Hematopoietic multipotent progenitor cell treated with erythropoietin and hydrocortisone succinate and interleukin-3 and kit ligand, for 15 days (in vitro differentiated cells): ENCODE measurements at places on chromosomes 11 and 22.

- DNase-seq: no peak
These were observed 50.5 kb upstream of the ZBED5 start for GRCh38 chr11:10908215-10908951.

- DNase-seq: no peak
These were observed 73.1 kb upstream of the INCENP start for GRCh38 chr11:62050716-62051115.

- peak; percentile 32 for DNase-seq
These were observed 4.4 kb downstream of the SLC2A11 start for GRCh38 chr22:23862103-23862502.

- DNase-seq: no peak
These were observed 2.9 kb downstream of the BCR start for GRCh38 chr22:23183061-23183698.

- no peak for DNase-seq
These were observed 134.6 kb downstream of the CHST1 start for GRCh38 chr11:45530776-45531175.

GRCh38 chr22:23858484-23858815 is 775 bp downstream of the SLC2A11 start:
- no peak for DNase-seq

GRCh38 chr11:101803651-101804050 is 111.2 kb upstream of the CEP126 start:
- no peak for DNase-seq

DNA sequence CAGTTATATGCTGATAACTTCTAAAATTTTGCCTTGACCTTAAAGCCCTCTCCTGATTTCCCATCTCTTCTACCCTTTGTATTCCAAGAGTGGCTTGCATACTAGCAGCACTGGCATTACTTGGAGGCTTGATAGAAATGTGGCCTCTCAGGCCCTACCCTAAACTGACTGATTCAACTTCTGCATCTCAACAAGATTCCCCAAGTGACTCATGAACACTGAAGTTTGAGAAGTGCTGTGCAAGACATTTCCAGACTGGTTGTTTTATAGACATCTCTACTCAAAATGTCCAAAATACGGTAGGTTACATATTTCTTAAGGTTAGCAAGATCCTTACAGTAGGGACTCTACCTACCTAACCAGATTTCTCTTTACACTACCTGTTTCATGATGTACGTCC is 48.6 kb downstream of the SESN3 start:
- DNase-seq: no peak

DNA sequence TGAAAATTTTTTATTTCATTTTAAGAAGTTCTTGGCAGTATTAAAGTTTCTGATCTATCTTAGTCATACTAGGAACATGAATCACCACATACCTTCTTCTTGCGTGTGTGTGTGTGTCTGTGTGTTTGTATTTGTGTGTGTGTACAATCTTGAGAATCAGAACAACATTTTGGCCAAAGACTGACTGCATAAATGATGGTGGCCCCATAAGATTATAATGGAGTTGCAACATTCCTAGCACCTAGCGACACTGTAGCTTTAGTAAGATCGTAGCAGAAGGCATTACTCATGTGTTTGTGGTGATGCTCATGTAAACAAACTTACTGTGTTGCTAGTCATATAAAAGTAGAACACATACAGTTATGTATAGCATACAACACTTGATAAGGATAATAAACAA is 205.4 kb downstream of the FAM76B start:
- no peak for DNase-seq

DNA sequence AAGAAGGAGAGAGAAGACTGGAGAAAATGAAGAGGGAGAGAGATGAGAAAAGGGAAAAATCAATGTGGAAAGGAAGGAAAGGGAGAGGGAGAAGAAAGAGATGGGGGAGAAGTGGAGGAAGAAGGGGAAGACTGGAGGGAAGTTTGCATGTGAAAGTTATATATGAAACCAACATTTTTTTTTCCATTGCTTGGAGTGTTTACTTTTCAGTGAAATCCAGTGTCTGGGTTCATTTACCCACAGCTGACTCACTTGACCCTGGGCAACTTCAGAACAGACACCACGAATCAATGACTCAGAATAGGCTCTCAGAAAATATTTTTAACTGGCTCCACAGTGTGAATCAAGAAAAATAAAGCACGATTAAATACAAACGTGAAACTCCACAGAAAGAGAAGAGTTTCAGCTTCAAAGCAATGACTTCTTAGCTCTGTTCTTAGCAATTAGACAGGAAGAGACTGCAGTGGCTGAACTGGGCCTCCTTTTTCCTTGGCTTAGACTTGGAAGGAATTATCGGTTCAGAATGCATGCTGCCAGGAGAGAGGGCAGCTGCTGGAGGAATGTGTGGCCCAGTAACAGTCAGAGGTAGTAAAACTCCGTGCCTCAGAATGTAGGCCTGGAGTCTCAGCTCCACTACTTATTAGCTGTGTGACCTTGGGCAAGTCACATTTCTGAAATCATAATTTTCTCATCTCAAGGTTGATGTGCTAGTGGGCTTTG is 237.5 kb downstream of the MIAT start:
- no peak for DNase-seq

GRCh38 chr11:64511966-64512365 is 79.1 kb upstream of the SLC22A12 start:
- DNase-seq: no peak

GRCh38 chr22:21807544-21808529 is 59.6 kb downstream of the MAPK1 start:
- DNase-seq: no peak

GRCh38 chr11:4213746-4214145 is 119.1 kb downstream of the RRM1 start:
- DNase-seq: no peak

DNA sequence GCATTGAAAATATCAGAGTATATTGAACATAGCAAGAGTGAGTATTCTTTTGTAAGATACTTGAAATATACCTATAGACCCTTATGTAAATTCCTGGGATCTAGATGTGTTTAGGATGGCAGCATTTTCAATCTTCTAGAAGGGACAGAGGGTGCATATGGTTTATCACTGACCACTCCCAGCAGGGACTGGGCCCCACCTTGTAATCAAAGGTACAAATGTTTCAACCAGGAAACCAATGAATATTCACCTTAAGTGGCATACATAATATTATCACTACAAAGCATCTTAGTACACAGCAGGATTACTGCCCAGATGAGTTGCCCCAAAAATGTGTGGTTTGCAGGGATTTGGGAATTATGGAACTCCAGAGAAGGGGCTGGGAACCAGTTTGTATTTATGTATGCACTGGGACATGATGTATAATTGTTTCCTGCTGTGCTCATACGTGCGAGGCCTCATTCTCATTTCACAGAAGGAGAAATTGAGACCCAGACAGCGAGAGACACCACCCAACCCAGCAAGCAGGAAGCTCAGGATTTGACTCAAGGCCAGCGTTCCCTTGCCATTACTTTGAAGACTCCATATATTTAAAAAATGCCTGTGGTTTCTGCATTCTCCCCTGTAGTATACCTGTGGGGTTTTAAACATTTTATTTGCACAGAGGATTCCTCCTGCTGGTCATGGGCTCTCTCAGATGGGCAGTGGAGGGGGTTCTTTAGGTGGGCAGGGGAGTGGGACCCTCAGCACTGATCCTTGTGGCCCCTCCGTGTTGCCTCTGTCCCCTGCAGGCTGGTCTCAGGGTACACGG is 5.2 kb downstream of the APOL4 start:
- no peak for DNase-seq

- no peak for DNase-seq
These were observed 16.9 kb upstream of the PIK3C2A start for GRCh38 chr11:17224727-17225126.
